ENCODE measurements at places on chromosomes 4 and X.

DNA sequence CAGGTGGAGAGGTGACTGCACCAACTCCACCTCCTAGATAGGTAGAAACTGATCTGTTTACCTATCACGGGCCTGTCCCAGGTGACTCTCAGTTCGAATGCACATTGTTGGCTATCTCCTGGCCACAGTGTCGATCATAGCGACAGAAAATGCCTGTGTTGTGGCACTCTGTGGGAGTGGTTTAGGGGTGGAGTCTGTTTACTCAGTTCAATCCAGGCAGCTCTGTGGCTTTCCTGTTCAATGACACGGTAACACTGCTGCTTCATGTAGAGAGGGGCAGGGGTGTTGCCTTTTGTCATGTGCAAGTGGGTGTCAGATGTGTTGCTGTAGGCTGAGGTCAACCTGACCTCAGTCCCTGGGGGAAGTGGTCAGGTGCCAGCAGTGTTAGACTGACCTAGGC, 1602.4 kb downstream of the TECRL start:
- DNase-seq, result no peak

DNA sequence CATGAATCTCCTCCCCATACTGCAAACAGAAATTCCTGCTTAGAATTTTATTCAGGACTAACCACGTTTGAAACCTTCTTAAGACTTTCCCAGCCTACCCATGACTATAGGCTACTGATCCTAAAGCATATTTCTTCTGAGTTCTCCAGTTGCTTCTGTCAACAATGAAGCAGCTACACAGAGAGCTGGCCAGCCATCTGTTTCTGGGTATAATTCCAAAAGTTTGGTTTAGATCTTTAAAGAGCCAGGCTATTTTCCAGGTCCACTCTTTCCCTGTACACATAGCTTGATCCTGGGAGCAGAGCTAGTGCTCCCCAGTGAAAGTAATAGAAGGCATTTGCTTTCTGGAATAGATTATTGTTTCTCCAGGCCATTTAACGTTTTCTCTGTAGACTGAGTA, 4.0 kb upstream of the ITM2A start:
- DNase-seq, result no peak

DNA sequence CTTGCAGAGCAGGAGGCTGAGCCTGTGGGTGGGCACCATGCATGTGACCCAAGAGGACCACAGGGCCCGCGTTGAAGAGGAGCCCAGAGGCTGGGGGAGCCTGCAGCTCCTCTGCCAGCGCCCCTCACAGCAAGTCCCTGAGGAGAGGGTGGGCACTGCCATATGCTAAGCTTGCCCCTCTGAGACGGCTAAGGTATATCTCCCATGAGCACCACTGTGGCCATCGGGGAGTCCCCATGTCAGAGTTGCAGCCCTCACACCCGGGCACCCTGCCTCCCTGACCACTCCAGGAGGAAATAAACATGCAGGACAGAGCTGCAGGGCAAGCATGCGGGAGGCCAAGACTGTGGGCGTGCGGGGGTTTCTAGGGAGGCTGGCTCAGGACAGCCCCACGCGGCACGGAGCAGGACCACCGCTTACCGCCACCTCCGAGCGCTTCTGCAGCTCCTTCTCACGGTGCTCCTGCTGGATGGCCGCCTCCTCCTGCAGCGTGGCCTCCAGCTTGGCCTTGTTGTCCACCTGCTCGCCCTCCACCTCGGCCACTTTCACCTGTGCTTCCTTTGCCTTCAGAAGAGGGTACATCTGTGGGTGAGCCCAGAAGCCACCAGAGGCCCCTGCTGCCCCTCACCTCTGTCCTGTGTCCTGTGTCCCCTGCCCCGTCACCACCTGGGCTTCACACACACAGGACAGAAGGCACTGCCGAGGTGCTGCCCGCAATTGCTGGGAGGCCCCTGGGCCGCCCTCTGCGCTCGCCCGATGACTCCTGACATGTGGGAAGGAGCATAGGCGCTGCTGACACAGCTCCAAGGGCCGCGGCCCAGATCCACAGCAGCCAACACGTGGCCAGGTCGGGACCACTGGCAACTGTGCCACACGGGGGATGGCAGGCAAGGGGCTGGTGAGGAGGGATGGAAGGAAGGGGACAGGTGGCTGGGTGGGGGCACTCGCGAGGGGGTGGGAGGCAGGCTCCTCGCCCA, 29.8 kb downstream of the FGFR3 start:
- DNase-seq, result no peak

GRCh38 chrX:152137771-152138387, 498 bp downstream of the MAGEA10 start:
- DNase-seq, result no peak

DNA sequence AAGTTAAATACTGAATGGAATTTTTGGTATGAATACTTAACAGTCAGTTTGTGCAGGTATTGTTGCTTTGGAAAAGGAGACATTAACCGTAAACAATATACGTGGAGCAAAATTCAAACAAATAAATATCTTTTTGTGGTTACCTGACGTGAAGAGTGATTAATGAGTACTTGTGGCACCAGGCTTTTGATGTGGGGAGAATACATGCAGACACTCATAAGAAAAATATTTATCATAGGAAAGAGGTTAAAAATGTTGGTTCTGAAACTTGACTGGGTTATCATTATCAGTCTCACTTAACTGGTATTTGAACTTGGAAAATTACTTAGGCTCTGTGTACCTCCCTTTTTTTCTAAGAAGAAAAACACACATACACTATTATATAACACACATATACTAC, 136.4 kb upstream of the NDST4 start:
- DNase-seq, result no peak

Data from germinal center (tissue), 1 donor.